ENCODE measurements at places on chromosomes 12 and 14.
A peak's percentile ranks its signal among the peaks of the same experiment; 100 is the strongest.

GRCh38 chr12:4289231-4289878, 15.8 kb downstream of the CCND2 start:
- no peak for DNase-seq

GRCh38 chr12:93237235-93237915, 140.3 kb upstream of the NUDT4 start:
- no peak for DNase-seq

DNA sequence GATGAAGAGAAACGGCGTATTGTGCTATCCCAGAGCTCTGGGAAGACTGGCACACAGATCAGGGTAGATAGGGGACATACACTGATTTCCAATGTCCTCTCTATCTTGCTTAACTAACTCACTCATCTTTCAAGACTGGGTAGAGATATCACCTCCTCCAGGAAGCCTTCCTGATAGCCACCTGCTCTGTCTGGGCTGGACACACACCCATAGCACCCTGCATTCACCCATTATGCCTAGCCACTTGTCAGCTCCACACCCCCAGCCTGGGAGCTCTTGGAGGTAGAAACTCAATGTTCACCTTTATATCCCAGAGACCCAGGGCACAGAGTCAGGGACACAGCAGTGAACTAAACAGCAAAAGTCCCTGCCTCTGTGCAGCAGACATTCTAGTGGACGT, 52.0 kb downstream of the ACTN1 start:
- no peak for DNase-seq

DNA sequence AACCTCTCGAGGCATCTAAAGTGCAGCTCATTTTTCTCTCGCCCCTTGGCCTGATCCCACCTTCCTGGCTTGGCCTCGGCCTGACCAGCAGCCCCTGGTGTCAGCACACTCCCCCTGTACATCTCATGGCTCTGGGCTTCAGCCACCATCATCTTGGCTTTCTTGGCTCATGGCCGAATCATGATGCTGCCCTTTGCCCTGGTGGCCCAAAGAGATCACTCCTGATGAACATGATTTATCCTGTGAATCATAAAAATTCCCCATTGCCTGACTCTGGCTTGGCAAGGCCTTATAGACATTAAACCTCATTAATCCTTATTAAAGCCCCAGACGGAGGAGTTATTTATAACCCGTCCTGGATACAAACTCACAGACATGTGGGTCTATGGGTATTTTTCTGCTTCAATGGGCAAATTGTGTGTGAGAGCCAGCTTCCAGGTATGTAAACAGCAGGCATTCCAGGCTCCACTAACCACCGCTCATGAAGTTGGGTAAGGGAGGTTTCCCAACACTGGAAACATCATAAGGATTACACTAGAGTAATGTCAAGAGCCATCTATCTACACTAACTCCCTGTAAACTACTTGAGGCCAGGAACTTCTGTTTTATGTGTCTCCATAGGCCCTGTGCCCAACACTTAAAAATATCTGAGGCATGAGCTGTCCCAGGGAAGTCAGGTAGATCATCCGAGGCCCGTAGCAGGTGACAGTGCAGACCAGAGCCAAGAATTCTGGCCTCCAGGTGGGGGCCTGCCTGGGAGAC, 171.2 kb downstream of the TTC8 start:
- DNase-seq, result no peak

- DNase-seq, result no peak
Observed at GRCh38 chr12:43214166-43214565, 337.8 kb downstream of the ADAMTS20 start.

DNA sequence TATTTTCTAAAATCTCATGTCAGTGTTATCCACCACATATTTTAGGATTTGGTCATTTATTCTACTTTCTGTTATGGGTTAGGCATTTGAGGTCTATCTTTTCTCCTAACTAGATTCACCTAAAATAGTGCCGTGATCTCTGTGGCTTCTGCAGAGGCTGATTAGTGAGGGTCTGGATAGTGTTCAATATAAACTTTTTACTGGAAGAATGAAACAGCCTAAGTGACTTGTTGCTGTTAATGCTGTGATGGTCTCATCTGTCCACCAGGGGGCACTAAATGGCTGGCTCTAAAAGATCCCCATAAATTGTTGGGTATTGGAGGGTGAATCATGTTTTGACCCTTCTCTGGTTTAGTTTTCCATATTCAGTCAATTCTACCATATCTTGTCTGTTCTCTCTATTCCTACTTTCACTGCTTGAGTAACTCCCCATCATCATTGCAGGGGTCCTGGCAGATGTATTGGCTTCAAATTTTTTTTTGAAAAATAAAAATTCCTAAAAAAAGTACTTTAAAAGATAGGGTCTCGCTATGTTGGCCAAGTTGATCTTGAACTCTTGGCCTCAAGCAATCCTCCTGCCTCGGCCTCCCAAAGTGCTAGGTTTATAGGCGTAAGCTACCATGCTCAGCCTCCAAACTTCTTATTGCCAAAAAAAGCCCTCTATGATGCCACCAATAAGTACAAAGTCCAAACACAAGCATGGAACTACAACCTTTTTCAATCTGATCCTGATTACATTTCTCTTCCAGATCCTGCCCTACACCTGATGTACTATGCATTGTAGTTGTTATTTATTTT, 6.9 kb downstream of the PABPN1 start:
- DNase-seq, result peak; percentile 69

DNA sequence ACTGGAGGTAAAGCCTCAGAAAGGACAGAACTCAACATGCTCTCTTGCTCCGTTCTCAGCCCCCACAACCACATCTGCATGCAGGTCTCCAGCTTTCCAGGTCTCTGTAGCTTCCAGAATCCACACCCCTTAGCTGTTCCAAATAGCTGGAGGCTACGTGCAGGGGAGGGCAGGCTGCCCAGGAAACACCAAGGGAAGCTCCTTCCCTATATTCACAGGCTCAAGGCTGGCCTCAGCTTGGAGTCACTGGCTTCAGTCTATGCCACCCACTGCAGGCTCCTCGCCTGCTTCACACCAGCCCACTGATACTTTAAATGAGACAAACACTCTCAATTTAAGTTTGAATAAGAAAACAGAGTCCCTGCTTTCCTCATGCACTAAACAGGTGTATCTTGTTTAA, 73.3 kb downstream of the ASCL4 start:
- no peak for DNase-seq

DNA sequence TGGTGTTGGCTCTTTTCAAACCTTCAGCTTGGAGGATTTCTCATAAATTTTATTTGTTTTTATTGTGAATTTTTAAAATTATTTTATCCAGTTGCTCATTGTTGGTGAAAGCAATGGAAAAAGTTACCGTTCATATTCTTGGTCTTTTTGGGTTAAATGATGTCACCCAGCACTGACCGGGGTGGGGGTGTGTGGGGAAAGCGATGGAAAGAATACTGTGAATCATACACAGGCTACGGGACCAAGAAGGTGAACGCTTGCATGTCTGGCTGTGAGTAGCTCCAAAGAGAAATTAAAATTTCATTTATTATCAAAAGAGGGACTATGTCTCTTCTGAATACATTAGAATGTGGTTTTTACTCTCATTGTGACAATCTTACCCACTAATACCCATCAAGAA, 430.1 kb downstream of the AEBP2 start:
- no peak for DNase-seq

GRCh38 chr14:73372529-73372928, 85.8 kb downstream of the NUMB start:
- DNase-seq, result no peak

DNA sequence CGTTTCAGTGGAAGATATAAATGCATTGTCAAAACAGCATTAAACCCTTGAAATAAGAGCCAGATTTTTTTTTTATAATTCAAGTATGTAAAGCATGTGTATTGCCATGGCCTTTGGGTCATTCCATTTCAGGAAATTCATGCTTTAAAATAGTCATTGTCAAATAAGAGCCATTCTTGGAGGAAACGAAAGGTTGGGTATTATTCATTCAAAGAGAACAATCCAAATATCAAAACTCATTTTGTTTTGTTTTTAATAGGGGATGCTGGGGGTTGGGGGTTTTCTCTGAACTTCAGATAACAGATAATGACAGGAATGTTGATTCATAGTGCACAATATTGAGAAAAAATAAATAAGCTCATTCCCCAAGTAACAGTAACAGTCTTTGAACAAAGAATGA, 174.4 kb upstream of the NUDT4 start:
- DNase-seq, result no peak

DNA sequence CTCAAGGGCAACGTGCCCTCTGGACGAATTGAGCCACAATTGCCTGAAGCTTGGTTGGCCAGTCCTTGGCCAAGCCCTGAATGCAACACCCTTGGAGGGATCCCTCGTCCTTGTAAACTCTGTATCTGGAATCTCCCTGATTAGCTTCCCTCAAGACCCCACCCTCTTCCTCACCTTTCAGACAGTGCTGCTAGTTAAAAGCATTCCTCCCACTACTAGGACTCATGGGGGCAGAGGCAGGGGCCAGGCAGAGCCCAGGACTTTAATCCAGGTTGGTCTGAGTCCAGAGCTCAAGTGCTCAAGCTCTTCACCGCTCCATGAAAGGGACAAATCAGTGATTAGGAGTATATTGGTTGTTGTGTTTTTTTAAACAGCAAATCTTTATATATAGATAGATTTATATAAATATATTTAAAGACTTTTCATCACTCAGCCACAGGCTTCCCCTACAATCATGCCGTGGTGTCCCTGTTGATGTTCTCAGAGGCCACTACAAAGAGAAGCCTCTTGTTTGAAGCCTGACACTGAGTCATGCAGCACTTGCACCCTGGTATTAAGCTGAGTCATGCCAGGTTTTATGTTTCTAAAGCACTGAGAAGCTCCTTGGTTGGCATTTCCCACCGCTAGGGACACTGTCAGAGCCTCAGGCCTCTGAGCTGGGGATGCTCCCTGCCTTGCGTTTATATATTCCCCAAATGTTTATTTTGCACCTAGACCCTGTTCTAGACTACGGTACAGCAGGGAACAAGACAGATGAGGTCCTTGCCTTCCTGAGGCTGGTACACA, 53.8 kb upstream of the GSC start:
- no peak for DNase-seq

DNA sequence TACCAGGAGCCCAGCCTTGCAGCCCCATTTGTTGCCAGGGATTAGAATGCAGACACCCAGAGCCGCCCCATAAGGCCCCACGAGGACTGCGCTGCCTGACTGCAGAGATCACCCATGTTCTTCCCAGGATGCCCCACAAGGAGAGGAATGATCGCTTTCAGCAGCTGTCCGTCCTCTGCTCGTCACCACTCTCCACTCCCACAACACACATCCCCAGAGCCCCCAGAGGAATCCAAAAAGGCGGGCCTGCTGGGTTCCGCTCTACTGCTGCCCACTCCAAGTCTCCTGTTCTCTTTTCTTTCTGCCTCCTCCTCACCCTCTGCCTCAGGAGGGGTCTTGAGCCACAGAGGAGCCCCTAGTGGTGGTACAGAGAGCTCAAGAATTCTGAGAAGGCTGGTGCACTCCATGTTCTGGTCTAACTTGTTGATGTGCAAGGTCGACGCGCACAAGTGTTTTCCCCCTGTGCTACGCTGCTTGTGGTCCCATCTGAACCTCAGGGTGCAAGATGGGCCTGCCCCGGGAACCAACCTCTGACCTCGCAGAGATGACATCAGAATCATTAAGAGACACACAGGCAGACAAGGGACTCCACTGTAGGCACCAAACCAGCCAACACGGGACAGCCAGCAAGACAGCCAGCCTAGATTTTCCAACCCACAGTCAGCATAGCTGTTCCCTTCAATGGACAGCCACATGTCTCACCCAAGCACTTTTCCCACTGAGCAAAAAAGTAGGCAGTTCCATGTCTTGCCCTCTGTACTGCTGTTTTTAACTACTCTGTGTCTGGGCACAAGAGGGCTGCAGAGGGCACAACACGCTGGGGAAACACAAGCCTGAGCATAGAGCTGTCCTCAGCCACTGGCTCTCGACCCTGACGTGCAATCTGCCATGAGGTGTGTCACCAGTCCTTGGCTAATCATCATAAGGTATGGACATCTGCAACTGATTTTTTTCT, 29.9 kb downstream of the PXN start:
- no peak for DNase-seq

DNA sequence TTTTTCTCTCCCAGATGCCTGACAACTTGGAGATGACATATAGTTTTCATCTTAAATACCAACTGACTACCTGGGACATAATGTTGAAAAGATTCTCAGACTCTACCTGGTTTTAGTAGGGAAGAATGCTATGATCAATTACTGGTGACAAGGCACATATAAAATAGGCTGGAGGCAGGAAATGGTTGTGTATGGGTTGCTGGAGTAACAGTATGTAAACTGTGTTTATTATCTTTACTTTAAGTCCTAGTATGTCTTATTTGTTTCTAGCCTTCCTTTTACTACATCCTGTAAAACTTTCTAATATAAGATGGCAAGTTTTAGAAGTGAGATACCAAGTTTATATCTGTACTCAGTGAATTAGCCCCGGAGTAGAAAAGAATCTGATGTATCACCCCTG, 98.1 kb downstream of the NUBPL start:
- DNase-seq, result no peak

- no peak for DNase-seq
Observed at GRCh38 chr12:53313996-53314395, 7.4 kb downstream of the AAAS start.

GRCh38 chr12:124551268-124552144, 15.9 kb downstream of the NCOR2 start:
- DNase-seq, result peak; percentile 70

DNA sequence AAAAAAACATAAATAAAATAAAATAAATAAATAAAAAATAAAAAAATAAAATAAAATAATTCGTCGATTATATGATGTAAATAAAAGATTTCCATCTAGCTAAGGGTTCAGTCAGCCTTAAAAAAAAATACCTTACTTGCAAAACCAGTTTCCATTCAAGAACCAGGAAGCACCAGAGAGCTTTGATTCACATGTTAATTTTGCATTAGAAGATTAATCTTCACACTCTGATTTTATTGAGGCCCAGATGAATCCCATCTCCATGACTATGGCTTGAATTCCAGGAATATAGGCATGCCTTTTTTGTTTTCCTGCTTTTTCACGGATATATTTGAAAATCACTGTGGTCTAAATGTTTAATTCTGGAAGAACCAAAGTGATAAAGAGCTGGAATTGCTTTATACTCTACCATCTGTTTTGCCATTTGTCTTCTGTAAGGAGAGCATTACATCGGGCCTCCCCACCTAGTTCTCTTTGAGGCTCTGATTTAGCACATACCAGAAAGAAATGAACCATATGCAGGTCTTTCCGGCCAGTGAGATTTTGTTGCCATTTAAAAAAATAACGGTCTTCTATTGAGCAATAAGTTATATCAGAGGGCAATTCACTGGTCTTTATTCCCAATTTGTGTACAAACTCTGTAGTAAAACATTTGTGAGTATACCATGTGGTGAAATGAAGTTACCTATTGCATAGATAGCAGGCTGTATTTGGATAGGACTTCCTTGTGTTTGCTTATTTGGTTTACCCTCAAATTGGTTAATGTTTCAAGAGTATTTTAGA, 175.5 kb downstream of the AEBP2 start:
- no peak for DNase-seq

DNA sequence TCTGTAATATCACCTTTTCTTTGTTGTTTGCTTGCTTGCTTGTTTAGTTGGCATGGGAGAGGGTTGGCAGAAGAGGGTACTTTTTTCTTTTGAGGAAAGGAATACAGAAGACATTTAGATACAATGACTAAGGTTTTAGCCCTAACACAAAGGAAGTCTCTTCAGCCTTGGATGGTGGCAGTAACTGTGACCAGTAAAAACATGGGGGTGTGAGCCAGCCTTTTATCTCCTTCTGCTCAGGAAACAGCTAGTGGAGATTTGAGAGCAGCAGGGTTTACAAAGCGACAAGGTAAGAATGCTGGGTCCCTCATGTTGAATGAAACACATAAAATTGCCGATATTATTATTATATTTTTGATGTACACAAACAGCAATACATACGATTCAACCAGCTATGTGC, 40.4 kb downstream of the SLC8A3 start:
- DNase-seq, result no peak
